CD4-positive, alpha-beta T cell treated with Interleukin-17A for 4 hours (primary cell): ENCODE measurements at places on chromosomes 16 and 17.
A peak's percentile ranks its signal among the peaks of the same experiment; 100 is the strongest.

DNA sequence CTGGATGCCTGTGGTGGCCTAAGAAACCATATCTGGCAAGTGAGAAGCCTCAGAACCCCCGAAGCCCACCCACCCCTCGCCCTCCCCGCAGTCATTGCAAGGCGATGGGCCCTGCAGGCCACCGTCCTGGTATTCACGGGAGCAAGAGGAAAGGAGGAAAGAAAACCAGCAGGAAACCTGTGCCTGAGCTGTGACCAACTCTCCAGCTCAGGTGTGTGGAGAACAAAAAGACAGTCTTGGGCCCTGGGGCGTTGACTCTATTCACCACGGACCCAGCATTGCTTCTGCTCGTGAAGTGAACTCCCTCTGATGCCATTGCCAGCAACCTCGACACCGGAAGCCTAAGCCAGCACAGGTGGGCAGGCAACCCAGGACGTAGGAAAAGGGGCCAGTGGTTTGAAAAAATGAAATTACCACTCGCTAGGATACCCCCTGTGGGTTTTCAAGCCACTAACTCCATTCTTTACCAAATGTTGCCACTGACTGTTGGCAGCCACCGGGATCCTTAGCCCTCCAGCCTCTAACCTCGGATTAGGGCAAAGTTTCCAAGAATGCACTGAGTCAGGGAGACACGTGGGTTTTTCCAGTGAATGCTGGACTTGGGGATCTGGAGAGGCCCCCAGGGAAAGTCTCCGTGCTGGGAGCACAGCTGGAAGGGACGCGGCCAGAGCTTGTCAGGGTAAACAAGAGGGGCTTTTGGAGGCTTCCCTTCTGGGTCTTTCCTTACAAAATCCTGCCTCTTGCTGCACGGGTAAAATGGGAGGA is 25.1 kb downstream of the FA2H start:
- DNase-seq, result no peak

GRCh38 chr17:76529224-76530094 is 8.1 kb downstream of the CYGB start:
- DNase-seq, result no peak

- no peak for DNase-seq
These were observed 10.4 kb upstream of the CTCF start for GRCh38 chr16:67551972-67552371.

DNA sequence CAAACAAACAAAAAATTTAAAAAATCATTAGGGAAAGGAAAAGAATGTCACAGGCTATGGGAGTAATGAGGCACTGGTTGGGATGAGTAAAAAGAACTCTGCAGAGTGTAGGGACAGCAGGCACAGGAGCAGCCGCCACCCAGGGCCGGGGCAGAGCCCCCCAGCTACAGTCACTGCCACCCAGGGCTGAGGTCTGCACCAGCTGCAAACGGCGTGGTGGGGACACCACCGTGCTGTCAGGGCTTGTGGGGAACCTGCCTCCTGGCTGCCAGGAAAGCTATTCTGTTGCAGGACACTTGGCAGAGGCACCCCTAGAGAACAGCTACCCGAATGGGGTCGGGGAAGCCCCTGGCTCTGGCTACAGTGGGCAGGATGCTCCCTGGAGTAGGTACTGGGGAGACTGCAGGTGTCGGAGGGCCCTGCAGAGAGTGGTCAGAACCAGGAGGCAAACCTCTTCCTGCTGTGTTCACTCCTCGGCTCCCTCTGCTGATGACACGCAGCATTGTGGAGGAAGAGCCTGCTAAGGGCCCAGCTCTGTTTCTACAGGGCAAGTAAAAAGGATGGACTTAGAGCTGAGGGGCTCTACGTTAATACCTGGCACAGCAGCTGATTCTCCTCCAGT is 32.3 kb upstream of the CAPN15 start:
- DNase-seq, result peak; percentile 36

DNA sequence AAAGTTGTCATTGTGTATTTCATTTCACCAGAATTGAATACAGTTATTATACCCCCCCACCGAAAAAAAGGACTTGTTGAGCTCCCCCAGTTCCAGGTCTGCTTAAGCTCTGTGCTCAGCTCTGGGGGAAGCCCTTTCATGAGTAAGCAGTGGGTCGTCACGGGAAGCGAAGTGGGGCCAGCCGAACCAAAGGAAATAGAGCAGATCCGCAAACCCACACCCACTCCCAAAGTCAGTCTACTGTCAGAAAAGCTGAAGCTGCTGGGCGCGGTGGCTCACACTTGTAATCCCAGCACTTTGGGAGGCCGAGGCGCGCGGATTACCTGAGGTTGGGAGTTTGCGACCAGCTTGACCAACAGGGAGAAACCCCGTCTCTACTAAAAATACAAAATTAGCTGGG is 50.1 kb downstream of the PECAM1 start:
- DNase-seq, result no peak

DNA sequence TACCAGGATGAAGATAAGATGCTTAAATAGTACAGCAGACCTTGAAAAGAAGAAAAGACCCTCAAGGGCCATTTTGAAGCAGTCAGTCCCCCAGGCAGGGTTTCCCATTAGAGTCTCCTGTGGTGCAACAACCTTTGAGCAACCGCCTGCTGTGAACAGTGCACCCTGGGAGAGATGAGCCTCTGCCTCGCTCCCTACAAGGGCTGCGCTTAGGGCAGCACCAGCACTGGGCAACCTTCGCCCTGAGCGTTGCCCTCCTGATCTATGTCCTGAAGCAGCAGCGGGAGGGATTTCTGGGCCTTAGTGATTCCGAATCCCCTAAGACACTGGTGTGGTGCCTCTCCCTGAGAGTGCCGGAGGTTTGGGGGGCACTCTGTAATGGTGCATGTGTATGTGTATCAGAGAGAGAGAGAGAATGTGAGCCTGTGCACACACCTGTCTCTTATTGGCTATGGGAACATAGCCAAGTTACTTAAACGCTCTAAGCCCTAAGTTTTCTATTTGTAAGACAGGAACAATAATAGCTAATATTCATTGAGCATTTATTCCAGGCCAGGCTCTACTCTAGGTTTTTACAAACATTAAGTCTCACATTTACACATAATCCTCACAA is 25.2 kb upstream of the ABCC12 start:
- no peak for DNase-seq

- no peak for DNase-seq
These were observed 96.5 kb downstream of the SDK2 start for GRCh38 chr17:73547790-73548189.

- DNase-seq, result peak; percentile 4
These were observed 38.3 kb upstream of the HAPSTR1 start for GRCh38 chr16:9053006-9053601.

DNA sequence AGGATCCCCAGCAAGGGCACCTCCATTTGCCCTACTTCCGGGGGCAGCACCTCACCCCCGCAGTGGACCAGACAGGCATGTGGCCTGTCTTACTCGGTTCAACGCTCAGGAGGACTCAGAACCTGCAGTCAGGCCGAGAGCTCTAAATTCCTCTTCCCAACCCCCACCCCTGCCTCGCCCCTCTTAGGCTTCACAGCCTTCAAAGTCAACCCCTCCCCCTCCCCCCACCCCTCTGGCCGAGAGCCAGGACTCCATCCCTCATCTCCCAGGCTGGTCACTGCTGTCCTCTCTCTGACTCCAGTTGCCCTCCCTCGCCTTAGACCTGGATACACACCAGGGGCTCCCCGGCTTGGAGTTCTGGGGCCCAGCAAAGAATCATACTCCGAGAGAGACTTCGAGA is 8.1 kb upstream of the HS3ST6 start:
- no peak for DNase-seq

- DNase-seq, result no peak
These were observed 2.7 kb downstream of the MAPT start for GRCh38 chr17:45896803-45897693.

DNA sequence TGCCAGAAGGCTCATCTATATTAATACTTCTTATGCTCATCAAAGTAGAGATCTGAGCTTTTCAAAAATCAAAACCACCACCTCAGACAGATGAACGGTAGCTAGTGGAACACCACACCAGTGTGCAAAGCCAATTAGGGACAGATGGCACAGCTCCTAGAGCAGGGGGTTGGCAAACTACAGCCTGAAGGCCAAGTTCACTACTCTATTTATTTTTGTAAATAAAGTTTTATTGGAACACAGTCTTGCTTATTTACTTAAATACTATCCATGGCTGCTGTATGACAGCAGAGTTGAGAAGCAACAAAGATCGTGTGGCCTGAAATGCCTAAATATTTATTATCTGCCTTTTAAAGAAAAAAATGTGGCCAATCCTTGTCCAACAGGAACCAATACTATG is 56.8 kb downstream of the AMFR start:
- no peak for DNase-seq

DNA sequence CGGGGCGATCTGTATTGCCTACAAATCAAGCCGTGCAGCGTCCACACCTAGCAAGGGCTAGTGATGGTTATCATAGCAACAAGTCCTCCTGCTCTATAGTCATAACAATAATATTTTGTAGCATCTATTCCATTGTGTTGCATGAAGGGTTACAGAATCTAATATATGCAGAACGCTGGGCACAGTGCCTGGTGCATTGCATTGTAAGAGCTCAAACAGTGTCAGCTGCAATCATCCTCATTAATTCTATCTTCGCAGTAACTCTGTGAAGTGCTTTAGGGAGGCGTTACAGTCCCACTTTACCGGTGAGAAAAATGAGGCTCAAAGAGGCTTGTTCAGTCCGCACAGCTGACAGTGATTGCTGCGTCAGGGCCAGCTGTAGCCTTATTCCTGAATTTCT is 149.4 kb downstream of the RBFOX1 start:
- DNase-seq, result no peak

DNA sequence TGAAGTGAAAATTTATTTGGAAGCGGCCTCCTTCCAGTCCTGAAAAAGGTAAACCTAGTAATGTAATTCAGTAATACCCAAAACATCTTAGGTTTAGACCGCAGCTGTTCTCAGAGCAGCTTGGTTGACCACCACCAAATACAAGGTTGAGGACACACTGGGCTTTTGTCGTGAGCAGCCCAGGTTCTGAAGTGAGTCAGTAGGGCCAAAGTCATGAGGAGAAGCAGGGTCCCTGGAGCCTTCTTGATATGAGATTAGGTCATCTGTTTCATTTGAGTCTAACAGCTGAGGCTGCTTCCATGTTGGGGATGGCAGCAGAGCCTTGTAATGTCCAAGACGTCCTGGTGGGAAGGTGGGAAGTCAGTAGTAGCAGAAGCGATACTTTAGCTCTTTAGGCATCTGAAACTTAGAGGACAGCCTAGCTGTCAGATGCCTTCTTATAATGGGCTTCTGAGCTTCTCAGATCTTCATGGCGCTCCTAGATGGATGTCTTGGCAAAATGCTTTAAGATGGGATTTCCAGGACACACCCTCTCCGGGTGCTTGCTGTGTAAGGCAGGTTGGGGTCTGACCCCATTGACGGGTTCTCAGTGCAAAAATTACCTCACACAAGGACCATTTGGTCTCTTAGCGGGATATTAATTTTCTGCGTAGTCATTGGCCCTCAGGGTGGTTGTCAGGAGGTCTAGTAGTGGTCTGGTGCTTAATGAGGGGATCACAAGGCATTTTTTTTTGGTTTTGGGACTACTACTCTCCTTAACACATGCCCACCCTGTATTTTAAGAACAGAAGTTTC is 2.4 kb downstream of the ALKBH5 start:
- no peak for DNase-seq

- DNase-seq, result no peak
These were observed 408.4 kb downstream of the CPPED1 start for GRCh38 chr16:12395268-12395667.

DNA sequence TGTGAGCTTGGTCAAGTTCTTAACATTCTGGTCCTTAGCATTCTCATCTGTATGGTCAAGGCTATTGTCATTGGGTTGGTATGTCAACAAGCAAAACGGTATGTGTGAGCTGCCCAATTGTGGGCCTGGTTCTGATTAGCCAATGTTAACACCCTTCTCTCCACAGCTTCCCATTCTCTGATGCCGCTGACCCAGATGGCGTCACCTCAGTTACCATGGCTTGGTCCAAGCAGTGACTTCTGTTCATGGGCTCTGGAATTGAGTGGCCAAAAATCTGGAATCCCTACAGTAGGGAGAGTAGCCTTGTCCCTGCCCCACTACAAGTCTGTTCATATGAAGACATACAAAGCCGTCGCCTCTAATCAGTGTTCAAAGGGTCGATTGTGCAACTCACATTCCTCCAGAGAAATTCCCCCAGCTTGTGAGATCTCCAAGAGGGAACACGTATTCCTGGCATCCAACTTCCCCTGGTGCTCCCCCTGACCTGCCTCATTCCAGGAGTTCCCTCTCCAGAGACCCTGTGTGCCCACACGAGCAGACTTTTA is 15.8 kb downstream of the TMEM98 start:
- DNase-seq, result no peak

DNA sequence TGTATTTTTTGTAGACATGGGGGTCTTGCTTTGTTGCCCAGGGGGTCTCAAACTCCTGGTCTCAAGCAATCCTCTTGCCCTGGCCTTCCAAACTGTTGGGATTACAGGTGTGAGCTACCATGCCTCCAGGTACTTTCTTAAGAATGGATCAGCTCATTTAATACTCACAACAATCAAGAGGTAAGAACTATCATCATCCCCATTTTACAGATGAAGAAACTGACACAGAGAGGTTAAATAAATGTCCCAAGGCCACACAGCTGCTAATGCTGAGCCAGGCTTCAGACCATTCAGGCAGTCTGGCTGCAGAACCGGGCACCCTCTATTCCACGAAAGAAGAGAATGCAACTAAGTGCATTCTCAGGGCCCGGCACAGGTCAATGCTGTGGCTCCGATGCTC is 22.0 kb downstream of the CCDC102A start:
- no peak for DNase-seq

GRCh38 chr17:8122924-8123694 is 797 bp downstream of the HES7 start:
- peak; percentile 40 for DNase-seq

- DNase-seq, result no peak
These were observed 16.0 kb upstream of the SP6 start for GRCh38 chr17:47866941-47867340.

DNA sequence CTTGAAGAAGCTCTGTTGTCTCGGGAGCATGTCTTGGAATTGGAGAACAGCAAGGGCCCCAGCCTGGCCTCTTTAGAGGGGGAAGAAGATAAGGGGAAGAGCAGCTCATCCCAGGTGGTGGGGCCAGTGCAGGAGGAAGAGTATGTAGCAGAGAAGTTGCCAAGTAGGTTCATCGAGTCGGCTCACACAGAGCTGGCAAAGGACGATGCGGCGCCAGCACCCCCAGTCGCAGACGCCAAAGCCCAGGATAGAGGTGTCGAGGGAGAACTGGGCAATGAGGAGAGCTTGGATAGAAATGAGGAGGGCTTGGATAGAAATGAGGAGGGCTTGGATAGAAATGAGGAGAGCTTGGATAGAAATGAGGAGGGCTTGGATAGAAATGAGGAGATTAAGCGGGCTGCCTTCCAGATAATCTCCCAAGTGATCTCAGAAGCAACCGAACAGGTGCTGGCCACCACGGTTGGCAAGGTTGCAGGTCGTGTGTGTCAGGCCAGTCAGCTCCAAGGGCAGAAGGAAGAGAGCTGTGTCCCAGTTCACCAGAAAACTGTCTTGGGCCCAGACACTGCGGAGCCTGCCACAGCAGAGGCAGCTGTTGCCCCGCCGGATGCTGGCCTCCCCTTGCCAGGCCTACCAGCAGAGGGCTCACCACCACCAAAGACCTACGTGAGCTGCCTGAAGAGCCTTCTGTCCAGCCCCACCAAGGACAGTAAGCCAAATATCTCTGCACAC is 21.2 kb downstream of the AKAP1 start:
- no peak for DNase-seq

- no peak for DNase-seq
These were observed 158.9 kb downstream of the IRX5 start for GRCh38 chr16:55089600-55089999.
